Right forelimb (tissue), 1 donor: ENCODE measurements at places on chromosomes 2 and 18.
A peak's percentile ranks its signal among the peaks of the same experiment; 100 is the strongest.

- DNase-seq, result no peak
Measured at GRCh38 chr2:177889818-177890460, 182.6 kb downstream of the PDE11A start.

GRCh38 chr2:239531456-239532241 lies 130.8 kb upstream of the HDAC4 start:
- no peak for DNase-seq

- DNase-seq, result no peak
Measured at GRCh38 chr2:205998583-205998982, 87.4 kb downstream of the INO80D start.

DNA sequence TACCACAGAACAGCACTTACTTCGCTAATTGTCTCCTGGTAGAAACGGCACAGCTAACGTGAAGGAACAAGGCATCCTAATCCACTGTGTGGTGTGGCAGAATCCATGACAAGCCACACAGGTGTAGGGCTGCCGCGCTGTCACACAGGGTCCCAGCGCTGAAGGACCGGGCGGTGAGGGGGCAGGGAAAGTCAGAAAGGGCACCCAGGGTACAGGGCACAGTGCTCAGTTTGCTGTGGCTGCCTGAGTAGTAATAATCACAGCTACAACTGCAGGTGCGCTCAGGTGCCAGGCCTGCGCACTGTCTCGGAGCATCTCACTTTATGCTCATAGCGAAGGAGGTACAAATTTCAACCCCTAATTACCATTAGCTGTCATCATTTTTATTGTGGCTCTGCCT lies 55.2 kb upstream of the CAB39 start:
- DNase-seq, result no peak

DNA sequence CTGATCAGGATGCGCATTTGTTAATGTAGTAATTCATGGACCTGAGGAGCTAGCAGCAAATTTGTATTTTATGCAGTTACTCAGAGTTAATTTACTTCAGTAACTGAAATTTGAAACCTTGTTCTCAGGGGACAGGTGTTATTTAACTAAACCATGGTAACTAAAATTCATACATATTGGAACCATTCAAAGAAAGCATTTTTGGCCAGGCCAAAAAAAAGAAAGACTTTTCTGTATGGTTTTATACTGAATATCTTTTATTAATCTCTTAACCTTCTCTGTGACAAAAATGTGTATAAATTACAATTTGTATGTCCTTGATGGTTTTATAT lies 4.4 kb upstream of the KLHL23 start:
- no peak for DNase-seq

GRCh38 chr2:186716004-186716403 lies 22.1 kb downstream of the FAM171B start:
- DNase-seq, result no peak

- no peak for DNase-seq
Measured at GRCh38 chr2:7030810-7031209, 113.6 kb downstream of the RNF144A start.

- no peak for DNase-seq
Measured at GRCh38 chr2:179664972-179665812, 196.2 kb downstream of the ZNF385B start.

DNA sequence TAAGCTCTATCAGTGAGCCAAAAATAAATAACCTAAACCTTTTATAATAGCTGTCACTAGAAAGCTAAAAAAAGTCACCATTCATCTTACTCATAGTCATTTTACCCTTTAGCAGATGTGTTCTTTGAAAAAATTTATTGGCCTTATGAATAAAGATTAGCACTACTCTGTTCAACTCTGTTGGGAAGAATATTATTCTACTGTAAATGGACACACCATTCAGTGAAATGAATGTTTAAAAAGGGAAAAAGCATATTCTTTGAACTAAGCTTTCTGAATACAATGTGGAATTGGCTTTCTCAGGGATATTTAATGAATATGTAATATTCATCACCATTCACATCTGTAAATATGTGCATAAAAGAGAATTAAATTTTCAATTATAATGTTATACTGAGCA lies 422.0 kb downstream of the CBLN2 start:
- no peak for DNase-seq

GRCh38 chr2:71554706-71555056 lies 101.3 kb downstream of the DYSF start:
- DNase-seq, result no peak

- no peak for DNase-seq
Measured at GRCh38 chr18:51135364-51135763, 62.1 kb downstream of the MEX3C start.

DNA sequence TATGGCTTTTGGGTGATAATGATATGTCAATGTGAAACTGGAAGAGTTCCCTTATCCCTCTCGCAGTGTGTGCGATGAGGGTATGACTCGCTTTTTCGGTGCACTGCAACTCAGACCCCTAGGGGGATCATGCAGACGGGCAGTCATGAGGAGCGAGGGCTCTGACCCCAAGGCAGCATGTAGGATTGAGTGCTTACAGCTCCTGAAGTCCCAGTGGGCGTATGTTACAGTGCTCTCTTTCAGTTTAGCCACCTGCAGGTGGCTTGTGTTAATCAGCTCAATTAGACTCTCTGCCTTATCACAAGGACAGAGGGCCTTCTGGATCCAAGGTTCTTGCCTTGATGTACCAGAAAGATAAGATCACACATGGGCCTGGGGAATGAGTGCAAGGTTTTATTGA lies 1269.9 kb upstream of the GYPC start:
- DNase-seq, result no peak

DNA sequence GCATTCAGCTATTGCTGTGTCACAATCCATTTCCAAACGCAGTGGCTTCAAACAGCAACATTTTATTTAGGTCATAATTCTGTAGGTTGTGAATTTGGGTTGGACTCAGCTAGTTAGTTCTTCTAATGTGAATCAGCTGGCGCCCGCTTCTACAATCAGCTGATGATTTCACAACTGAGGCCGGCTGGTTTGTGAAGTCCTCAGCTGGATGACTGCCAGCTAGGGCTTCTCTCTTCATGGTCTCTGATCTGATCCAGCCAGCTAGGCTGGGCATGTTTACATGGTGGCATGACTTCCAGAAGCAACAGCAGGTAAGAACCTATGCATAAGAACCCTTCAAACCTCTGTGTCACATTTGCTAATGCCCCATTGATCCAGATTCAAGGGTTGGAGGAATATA lies 172.0 kb downstream of the SLC4A10 start:
- no peak for DNase-seq

GRCh38 chr18:55663891-55664290 lies 75.9 kb upstream of the TCF4 start:
- DNase-seq, result no peak

DNA sequence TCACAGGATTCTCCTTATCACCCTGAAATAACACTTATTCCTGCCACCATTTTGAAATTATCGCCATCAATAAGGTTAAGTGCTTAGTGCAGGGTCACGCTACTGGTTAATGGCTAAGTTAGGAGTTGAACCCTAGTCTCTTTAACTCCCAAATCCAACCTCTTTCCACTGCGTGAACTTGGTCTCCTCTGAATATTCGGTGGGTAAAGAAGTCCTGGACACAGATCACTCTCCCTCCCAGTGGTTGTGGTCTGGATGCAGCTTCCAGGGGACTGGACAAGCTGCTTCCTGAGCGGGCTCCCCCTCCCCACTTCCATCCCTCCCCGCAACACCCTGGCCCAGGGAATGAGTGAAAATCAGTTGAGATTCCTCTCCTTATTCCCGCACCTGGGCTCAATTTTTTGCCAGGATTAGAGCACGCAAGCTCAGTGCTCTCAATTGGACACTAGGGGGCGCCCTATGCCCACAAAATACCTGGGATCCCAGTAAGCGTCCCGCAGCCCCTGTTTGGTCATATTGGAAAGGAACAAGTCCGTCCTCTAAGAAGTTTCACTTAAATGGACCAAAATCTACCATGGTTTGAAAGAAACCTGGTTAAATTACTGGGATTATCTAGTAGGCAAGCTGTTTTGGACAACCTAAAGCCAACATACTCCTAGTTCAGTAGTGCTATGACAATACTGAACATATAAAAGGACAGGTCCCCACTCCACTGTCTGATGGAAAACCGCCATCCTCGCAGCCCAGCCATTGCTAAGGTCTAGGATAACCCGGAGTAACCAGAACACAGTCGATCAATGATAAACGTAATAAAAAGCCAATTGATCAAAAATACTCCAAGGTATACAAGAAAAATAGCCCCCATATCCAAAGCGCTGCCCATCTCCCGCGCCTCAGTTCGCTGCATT lies 40.4 kb downstream of the DHRS9 start:
- DNase-seq, result peak; percentile 88

GRCh38 chr2:134319596-134320254 lies 65.9 kb downstream of the MGAT5 start:
- DNase-seq, result no peak

DNA sequence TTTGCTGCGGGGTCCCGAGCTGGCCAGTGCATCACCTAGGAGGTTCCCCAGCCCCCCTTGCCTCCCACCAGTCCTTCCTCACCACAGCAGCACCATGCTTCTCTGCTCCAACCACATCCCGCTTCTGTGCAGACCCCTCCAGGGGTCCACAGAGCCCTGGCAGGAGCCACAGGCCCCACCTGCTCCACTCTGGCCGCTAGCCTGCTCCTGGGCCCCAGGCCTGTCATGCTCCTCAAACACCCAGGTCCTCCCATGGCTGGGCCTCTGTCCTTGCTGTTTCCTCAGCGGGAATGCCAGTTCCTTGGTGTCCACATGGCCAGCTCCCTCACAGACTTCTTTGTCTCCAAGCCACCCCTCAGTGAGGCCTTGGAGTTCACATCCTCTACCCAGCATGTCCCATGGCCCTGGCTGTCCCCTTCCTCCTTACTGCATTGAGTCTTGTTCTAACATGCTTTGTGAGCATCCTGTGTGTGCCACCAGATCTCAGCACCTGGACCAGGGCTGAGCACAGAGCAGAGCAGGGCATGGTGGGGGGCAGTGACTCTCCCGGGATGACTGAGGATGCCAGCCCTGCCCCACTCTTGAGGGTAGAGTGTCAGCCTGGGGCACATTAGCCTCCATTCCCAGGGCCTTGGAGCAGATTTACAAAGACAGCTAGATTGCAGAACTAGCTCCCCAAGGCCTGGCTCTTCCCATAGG lies 201.0 kb upstream of the HS6ST1 start:
- DNase-seq, result no peak

GRCh38 chr2:167103028-167103756 lies 214.9 kb downstream of the XIRP2 start:
- DNase-seq, result no peak

- no peak for DNase-seq
Measured at GRCh38 chr2:230947908-230948365, 22.9 kb upstream of the GPR55 start.

GRCh38 chr2:9769171-9770005 lies 73.9 kb upstream of the TAF1B start:
- DNase-seq, result no peak

DNA sequence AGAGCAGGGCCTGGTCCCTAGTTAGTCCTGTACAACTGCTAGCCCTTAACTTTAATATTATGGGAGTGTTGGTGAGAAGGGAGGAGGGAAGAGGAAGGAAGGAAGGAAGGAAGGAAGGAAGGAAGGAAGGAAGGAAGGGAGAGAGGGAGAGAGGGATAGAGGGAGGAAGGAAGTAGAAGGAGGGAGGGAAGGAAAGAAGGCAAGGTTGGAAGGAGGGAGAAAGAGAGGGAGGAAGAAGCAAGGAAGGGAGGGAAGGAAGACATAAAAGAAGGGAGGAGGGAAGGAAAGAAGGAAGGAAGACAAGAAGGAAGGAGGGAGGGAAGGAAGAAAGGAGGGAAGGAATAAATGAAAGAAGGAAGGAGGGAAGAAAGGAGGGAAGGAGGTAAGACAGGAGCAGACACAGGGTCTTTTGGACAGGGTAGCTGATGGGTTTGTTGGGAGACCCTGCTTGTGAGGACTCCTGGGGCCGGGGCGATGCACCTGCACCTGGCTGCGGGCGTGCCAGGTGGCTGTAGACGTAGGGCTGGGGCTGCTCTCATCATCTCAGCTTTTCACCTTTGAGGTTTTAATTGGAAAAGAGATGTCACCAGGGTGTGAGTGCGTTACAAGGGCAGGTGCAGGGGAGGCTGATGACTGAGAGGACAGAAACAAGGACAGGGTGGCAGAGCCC lies 5.9 kb upstream of the POMC start:
- no peak for DNase-seq

DNA sequence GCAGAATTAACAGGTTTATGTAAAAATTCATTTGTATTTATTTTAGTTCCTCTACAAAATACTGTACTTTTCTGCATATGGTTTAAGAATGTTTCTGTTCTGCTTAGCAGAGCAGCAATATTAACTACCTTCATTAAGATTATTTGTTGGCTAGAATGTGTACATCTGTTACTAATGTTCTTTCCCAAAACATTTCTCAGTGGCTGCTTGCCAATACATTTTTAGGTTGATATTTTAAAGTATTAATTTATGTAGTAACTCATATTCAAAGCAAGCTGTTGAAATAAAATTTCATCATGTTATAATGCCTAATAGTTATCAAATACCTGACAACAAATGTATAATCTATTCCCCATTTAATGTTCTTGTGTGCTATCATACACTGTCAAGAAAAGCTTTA lies 40.3 kb downstream of the PRKD3 start:
- DNase-seq, result no peak

DNA sequence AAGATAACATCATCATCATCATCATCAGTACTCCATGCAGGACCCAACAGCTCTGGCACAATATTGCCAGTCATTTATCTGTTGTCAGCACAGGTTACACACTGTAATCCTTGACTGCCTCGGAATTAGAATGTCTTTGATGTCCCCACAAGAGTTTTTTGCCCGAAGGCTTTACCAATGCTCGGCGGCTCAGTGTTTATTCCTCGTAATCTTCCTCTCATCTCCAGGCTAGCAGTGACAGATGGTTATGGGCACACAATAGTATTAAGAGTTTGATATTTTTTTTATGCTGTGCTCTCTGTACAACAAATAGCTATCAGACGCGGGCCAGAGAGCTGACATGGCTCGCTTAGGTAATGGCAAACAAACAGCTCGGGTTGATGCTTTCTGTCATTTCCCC lies 515.2 kb downstream of the ZEB2 start:
- no peak for DNase-seq

- DNase-seq, result no peak
Measured at GRCh38 chr2:201931951-201932350, 101.7 kb upstream of the FZD7 start.

DNA sequence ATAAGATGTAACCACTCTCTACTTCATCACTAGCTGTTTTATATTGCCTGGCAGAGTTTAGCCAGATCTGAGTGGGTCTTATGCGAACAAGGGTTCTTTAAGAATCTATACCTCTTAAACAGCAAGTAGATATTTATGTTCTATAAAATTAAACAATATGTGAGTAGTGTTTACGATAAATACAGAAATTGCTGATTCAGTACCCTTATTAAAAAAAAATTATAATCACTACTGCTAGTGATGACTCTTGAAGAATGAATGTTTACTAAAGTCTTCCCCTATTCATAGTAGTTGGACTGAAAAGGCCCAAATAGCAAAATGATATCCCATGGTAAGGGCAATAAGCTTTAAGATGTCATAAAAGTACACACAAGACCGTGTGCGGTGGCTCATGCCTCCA lies 98.7 kb upstream of the DTNB start:
- no peak for DNase-seq
